ENCODE measurements at places on chromosomes 2 and 18. TPM values are rescaled to one million over a fixed set of nuclear protein-coding genes. Genes with fewer than 3 reads are reported as not detected.

Gene EHBP1
- total RNA-seq = 35.3 TPM

Gene TRIM54
- 3.4 TPM for total RNA-seq

Gene ST6GAL2
- total RNA-seq = 8.6 TPM

Gene INHA
- 1.4 TPM for total RNA-seq

Gene CAPN14
- total RNA-seq = 0.11 TPM

DNA sequence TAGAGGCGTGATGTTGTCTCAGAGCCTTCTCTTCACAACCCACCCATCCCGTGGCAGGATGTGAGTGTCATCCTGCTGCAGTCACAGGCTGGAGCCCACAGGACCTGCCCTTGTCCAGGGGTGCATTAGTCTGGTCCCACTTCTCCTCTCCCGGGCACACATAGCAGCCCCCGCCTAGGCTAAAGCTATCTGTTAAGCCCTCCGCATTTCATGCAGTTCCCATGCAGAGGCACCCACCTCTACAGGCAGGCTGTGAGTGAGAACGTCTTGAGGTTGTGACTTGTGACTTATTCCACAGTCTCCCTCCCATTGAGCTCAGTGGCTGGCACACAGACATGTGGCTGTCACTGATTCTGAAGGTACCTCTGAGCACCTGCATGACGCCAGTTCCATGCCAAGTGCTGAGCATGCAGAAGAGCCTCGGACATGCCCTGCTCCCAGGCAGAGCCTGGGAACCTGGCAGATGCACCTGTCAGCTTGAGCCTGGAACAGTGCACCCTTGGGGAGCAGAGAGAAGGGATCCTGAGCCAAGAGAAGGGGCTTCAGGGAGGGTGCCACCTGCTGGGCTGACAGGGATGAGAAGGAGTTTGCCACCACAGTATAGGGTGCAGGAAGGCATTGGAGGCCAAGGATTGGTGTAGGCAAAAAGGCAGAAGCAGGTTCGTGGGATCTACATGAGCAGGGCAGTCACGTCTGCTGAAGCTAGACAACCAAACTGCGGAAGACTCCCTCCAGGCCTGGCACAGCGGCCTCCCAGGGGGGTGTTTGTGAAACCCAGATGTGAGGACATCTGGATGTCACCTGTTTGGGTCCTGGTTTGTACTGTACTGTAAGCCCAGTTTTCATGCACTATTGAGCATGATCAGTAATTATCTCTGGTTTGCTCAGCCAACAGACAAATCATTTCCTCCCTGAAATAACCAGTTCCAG is 213.6 kb downstream of the GLI2 start:
- no peak for DNase-seq

DNA sequence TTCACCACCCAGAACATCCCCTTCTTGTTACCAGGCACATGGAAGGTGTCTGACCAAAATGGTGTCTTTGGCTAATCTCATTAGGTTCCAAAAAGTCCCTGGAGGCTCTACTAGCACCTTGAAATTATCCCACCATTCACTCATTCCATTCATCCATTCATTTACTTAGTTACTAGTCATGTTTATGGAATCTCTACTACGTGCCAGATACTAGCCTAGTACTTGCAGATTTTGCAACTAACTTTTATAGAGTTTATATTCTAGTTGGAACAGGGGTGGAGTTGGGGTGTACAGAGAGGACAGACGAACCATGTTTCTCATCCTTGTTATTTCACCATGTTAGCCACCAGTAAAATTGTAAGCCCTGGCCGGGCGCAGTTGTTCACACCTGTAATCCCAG is 4.0 kb upstream of the NOP58 start:
- DNase-seq = no peak

DNA sequence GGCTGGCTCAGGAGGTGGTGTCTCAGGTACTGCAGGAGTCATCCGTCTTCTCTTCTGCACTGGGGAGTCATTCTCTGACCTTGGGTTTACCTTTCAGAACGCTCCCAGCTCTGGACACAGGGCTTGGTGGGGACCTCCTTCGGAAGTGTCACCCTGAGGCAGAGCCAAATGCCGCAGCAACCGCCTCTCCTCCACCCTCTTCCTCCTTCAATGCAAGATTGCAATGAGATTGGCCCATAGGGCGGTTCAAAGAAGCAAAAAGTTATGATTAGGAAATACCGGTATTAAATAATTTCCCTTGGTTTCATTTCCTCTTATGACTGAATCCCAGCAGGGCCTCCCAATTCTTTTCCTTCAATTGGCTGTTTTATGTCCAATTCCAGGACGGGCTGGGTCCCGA is 178.8 kb downstream of the ACKR3 start:
- DNase-seq = no peak

DNA sequence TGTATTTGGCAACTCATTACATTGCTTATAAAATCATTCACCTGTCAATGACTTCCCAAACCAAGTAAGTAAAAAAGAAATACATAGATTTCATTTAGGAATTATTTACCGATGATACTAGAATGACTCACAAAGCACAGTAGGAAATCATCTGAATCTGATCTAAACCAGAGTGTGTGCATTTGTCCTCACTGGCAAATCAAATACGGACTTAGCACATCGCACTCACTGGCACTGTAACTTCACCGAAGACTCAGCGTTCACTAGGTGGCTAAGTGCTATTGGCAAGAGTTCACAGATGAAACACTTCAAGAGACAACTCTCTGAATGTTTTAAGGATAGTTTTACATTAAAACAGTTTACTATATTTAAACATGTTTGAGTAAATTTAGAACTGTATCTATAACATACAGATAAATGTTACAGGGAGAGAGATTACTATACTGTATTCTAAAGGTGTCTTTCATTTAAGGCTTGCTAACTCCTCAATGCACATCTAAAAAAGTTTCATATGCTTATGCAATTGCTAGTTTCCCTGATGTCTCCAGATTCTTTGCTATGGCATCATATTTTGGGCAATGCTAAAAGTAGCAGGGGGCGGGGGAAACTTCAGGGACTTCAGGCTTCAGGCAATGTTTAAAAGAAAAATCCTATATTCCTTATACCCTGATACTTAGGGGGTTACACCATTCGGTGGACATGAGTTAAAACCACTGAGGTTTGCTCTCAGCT is 48.8 kb downstream of the STK39 start:
- DNase-seq = no peak

DNA sequence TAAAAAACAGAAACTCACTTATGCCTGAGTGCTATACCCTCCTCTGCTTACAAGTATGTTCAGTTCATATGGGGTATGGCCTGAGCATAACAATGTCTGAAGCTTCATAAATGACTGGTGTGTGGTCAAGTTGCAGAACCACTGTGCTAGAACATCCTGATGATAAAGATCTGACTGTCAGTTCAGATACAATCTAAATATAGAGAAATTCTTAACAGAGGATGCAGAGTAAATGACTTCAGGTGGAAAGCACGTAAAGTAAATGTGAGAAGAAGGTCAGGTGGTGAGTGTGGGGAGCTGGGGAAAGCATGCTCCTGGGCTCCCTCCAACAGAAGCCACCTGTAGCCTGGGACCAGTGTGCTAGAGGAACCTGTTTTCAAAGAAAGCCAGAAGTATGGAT is 926.2 kb downstream of the TSN start:
- DNase-seq = no peak

DNA sequence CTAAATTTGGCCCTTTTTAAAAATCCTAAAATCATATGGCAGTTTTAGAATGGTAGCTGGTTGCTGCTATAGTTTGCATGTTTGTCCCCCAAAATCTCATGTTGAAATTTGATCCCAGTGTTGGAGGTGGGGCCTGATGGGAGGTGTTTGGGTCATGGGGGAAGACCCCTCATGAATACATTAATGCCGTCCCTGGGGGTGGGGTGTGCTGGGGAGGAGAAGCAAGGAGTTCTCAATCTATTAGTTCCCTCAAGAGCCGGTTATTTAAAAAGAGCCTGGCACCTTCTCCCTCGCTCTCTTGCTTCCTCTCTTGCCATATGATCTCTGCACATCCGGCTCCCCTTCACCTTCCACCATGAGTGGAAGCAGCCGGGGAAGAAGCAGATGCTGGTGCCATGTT is 20.8 kb downstream of the GPATCH11 start:
- DNase-seq = peak; percentile 35

All from WTC11 (cell line).